CD4-positive, alpha-beta T cell treated with Interleukin-17A for 1 hour (primary cell): ENCODE measurements at places on chromosomes 5 and 9.

DNA sequence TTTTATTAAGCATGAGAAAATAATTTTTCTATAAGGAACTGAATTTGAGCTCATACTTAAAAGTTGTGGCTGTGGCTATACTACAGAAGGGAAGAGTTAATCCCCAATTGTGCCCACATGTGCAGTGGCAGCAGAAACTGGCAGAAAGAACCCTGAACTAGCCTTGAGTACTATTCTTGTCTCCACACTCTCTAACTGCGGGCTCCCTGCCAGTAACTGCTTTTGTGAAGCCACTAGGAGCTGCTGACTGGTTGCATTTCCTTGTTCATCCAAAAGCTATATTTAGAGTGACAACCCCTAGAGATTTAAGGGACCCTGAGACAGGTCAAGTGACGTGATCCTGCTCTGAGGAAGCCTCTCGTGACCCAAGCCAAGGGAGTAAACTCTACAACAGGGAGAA, 238.6 kb downstream of the ELAVL2 start:
- no peak for DNase-seq

DNA sequence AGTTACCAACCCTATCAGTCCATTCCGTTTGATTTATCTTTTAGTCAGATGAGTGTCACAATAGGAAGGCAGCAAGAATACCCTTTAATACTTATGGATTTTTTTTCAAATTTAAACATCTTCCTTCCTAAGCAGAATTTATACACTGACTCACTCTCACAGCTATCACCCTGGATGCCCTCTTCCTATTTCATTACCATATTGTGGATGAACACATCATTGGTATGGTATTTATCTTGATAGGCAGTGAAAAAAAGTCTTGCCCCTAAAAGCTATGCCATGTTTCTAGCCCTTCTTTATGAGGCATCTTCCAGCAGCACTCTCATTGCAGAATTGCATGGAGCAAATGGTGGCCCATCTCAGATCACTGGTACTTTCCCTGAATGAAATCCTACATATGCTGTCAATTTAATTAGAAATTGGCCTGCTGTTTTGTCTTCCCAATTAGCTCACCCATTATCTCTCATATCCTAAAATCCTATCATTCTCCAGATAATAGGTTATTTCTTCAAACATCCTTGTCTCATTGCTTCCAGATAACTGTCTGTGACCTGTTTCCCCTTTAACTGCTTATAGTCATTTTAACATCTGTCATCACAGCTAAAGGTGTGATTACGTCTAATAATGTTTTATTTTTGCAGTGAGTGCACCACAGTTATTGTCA, 433.5 kb upstream of the POU5F2 start:
- no peak for DNase-seq

- DNase-seq, result no peak
Observed at GRCh38 chr9:136582977-136583735, 37.3 kb upstream of the NOTCH1 start.

DNA sequence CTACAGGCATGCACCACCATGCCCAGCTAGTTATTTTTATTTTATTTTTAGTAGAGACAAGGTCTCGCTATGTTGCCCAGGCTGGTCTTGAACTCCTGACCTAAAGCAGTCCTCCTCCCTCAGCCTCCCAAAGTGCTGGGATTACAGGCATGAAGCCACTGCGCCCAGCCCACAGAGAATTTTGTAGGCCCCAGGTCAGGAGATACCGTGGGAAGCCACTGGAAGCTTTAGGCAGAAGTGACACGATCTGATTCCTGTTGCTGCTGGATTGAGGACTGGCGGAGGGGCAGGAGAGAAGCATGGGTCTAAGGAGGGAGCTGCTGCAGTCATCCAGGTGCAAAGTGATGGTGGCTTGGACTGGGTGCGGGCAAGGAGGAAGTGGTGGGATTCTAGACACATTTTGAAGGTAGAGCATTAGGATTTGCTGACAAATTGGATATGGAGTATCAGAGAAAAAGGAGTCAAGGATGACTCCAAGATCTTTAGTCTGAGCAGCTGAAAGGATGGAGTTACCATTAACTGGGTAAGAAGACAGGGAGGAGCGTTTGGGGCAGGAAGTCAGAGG, 20.7 kb downstream of the TCF7 start:
- no peak for DNase-seq

DNA sequence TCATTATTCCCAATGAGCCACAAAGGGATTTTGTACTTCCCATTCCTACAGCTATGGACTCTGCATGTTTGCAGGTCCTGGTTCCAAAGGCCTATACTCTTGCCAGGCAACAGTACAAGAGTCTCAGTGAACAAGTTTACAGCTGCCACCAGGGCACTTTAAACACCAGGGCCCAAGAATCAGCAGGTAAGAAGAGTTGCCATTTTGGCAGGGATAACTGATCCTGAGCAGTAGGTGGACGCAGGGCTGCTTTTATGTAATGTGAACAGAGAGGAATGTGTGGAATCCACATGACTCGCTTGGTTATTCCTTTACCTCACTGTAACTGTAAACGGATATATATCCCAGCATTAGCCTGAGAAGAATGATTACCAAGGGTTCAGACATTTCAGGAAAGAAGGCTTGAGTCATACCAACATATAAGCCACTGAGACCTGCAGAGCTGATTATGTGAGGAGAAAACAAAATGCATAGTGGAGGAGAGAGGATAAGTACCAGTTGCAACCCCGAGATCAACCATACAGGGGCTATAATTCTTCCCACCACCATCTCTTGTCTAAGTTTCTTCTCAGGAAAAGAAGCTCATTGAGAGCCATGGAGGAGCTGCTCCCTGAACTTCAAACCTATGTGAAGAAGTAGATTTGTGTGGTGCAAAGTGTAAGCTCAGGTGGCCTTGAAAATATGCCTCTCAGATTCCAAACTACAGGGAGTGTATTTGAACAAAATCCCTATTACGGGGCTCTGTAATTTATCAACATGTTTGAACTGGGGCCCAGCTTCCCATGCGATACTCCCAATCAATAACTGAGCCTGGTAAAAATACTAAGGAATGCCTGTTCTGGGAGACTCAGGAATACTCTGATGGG, 24.6 kb downstream of the RAPGEF6 start:
- no peak for DNase-seq

GRCh38 chr5:96474073-96474472, 41.0 kb upstream of the PCSK1 start:
- DNase-seq, result no peak

GRCh38 chr5:15472116-15472515, 27.9 kb upstream of the FBXL7 start:
- DNase-seq, result no peak

GRCh38 chr9:104960662-104961061, 32.7 kb upstream of the ABCA1 start:
- no peak for DNase-seq

DNA sequence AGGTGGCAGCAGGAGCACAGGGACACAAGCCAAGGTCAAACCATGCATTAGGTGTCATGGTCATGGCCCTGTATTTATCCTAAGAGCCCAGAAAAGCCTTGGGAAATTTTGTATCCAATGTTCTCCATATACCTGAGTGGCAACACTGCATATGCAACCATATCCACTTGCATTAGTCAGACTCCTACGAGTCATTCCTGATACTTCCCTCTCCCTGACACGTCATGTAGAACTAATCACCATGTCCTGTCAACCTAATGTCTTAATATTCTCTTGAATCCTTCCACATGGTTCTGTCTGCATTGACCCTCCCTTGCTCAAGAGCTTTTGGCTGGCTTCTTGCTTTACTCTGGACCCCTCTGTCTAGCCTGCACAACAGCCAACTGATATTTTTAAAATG, 9.4 kb downstream of the SCGB3A2 start:
- no peak for DNase-seq

- no peak for DNase-seq
Observed at GRCh38 chr9:107932046-107932445, 442.5 kb upstream of the KLF4 start.

GRCh38 chr5:178740181-178740557, 9.7 kb upstream of the ZNF354A start:
- DNase-seq, result no peak

DNA sequence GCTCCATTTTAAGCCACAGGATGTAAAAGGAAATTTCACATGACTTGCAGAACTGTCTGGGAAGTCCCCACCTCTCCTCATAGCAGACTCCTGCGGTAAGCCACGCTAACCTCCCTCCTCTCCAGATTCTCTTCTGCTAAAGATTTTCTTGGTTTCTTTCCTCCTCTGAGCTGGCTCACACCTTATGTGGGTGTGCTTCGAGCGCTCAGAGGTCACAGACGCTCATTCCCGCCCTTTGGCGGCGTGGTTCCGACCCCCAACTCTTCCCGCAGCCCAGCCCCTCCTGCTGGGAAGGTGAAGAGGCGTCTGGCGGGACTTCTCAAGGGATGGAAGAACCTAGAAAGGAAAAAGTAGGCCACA, 32.9 kb upstream of the CDK20 start:
- peak; percentile 35 for DNase-seq

GRCh38 chr5:140855772-140856674, at the start of gene PCDHA10:
TSS of gene PCDHA10 (plus strand) at chr5:140855897. CDS start at chr5:140856049, 152 bp downstream.
- no peak for DNase-seq

DNA sequence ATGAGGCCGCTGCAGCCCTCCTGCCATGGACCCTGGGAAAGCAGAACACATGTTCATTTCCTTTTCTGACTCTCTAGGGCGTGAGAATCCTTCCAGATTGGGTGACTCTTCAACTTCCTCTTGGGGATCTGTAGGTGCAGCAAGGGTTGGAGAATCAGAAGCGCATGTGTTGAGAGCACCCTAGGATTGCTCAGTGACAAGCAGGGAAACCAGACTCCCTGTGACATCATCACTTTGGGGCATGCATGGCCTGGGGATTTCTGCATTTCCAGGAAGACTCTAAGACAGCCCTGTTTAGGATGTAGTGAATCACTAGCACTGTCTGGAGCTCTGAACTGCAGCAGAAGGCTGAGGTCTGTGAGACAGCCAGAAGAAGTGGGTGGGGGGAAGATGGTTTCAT, 15.1 kb upstream of the LCP2 start:
- peak; percentile 79 for DNase-seq

- no peak for DNase-seq
Observed at GRCh38 chr5:158847772-158848171, 251.9 kb downstream of the EBF1 start.

GRCh38 chr9:4117835-4118610, 181.8 kb downstream of the GLIS3 start:
- DNase-seq, result peak; percentile 39

GRCh38 chr9:133547116-133547515, 12.6 kb downstream of the ADAMTSL2 start:
- no peak for DNase-seq

GRCh38 chr9:75197561-75197960, 109.2 kb downstream of the OSTF1 start:
- no peak for DNase-seq

- DNase-seq, result no peak
Observed at GRCh38 chr9:114938687-114939575, 8.5 kb upstream of the TNFSF8 start.

- no peak for DNase-seq
Observed at GRCh38 chr5:88480245-88480644, 211.6 kb upstream of the TMEM161B start.

DNA sequence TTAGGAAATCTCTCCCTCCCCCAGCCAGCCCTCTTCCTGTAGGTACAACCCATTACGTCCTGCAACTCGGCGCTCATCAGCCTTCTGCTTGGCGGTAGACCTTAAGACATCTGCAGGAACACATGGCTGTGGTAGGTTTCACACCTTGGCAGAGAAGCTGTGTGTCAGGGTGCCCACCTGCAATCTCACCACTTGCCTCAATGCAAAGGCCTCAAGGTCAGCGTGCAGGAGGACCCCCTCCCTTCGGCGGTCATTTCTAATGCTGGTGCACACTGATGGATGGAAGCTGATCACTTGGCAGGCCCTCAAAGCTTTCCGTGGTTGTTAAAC, 67.3 kb downstream of the CRB2 start:
- DNase-seq, result no peak

GRCh38 chr9:90641884-90642487, 638 bp downstream of the DIRAS2 start:
- DNase-seq, result no peak

DNA sequence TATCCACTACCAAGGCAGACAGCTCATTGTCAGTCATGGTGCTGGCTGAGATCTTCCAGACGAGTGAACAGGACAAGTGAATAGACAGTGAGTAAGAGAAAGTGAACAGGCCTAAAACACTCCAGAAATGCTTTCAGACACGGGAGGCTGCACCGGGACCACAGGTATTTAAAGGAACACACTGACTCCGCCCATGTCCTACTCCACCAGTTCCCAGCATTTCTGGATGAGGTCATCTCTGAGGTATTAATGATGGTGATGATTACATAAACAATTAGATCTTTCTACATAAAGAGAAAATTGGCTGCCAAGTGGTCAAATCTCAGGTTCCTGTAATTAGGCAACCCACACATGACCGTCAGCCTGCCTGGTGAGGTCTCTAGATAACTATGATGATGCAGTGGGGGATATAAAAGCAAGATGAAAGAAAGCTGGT, at the start of gene ACTBL2:
ACTBL2 (minus strand) TSS at position 141 of the 436 bp plus-strand sequence; CDS start at position 37, 104 bp downstream.
- DNase-seq, result no peak

DNA sequence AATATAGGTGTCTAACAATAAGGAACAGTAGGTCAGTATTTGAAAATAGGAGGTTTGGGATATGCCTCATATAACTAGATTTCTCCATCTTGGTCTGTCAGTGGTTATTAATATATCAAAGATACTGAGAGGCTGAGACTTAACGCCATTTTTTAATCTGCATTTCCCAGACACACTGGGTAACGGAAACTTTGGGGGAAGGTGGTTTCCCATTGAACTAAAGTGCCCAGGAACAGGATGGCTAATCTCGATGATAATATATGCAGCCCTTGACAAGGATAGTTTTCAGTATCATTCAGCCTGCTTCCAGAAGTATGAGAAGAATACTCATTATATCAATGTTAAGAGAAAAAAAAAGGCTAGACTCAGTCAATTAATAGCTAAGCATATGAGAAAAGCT, 30.7 kb downstream of the EFNA5 start:
- DNase-seq, result no peak

DNA sequence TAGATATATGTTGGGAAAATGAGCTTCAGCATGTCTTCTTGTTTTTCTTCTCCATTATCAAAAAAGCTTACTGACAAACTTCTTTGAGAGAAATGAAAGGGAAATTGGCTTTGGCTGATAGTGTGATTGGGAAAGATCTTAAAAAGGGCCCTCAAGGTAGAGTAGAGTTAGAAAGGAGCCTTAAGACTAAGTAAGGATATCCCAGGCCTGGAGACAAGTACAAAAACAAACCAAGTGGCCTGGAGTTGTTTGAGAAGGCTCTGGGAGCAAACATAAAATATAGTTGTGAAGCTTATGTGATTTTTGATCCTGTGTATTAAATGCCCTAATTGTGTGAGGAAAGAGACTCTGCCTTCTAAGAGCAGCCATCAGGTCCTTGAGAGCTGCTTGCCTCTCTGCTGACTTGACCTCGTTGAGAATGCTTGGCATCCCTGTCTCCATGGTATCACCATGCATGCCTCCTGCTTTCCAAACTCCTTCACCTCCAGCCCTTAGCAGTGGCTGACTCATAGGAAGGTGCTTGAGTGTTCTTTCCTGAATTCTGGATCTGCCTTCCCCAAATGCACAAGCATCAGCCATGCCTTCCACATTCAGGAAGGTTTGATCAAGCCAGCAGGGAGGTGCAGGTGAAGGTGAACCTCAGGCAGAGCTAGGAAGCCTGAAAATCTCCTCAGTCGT, 78.9 kb downstream of the SMARCA2 start:
- DNase-seq, result no peak

GRCh38 chr9:126049896-126050604, 276.6 kb upstream of the MVB12B start:
- no peak for DNase-seq

- no peak for DNase-seq
Observed at GRCh38 chr9:131214876-131215275, 61.4 kb downstream of the FAM78A start.

- no peak for DNase-seq
Observed at GRCh38 chr9:106958955-106959657, 96.1 kb downstream of the ZNF462 start.

GRCh38 chr5:133967124-133967523, 1.3 kb downstream of the C5orf15 start:
- no peak for DNase-seq
